Stimulated activated CD8-positive, alpha-beta memory T cell treated with anti-CD3 and anti-CD28 coated beads, Interleukin-15, amount 100 ng/mL, for 24 hours (primary cell): ENCODE measurements at places on chromosomes 5 and 9.

GRCh38 chr9:127330501-127330900 is 65.9 kb downstream of the GARNL3 start:
- no peak for DNase-seq

DNA sequence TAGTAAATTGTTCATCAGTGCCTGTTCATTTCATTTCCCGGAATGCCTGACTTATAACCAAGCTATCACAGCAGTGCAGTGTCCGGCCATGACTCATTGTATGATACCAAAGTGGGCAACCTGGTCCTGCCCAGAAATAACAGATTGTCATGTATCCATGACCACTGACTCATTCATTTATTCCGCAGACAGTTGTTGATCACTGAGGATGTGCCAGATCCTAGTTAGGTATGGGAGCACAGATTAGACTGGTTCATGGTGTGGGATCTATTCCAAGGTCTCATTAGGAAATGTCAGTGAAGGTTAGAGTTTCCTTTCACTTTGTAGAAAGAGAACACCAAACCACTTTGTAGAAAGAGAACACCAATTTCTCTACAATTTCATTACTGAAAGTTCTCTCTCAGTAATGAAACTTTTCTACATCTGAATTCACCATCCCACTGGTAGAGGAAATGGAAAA is 8.7 kb downstream of the NREP start:
- no peak for DNase-seq

DNA sequence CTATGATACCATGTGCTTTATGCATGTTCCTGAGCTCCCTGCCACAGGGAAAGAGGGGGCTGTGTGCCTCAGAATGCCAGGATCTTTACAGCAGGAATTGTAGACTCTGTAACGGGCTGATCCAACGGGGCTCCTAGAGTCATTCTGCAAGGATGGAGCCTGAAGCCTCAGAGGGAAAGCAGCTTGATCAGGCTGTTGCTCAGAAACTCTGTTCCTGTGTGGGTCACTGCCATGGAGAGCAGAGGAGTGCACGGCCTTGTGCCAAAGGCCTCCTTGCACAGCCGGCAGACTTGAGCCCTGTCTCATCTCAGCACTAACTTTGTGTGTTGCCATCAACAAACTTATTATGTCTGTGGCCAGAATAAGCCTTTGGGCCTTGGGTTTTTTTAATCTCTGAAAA is 51.8 kb downstream of the AMBP start:
- DNase-seq, result no peak

- DNase-seq, result no peak
Measured at GRCh38 chr9:89394412-89394811, 76.1 kb downstream of the SECISBP2 start.

DNA sequence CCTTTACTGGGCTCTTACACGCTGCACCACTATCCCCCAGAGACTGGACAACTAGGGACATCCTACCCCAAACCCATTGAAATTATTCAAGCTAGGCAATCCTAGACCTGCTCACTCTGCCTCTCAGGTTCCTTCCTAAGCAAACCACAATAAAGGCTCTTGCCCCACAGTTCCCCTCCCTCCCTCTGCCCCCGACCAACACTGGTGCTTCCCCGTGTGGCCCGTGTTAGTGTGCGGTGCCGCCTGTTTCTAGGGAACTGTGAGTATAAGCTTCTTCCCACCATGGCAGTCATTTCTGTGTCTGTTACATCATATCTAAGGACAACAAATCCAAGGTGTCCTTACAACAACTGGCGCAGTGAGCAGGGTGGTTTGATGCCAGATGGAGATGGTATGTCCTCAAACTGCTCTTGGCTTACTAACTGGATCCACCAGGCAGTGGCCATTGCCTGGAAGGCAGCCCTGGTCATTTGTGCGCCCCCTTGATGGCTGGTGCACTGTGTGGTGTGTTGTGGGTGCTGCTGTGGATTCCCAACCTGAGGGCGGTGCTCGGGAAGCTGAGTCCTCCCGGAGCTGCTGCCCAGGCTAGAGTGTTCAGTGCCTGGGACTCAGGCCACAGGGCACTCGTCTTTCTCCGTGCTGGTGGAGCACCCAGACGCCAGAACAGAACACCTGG is 8.4 kb upstream of the MXD3 start:
- no peak for DNase-seq

GRCh38 chr5:109863752-109864151 is 174.0 kb downstream of the MAN2A1 start:
- no peak for DNase-seq

DNA sequence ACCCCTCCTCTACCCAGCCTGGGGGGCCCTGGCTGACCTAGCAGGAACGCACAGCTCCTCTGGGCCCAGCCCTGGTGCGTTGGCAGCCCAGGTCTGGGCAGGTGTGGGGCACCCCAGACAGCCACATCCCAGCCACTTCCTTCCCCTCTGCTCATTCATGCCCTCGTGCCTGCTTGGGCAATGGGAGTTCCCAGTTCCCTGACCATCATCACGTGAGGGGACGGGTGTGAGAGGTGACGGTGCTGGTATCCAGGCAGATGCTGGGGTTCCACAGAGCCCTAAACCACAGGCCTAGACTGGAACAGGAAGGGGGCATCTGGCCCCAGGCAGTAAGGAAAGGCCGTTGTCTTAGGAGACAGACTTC is 8.4 kb downstream of the RALGDS start:
- DNase-seq, result no peak

GRCh38 chr9:131629825-131630204 is 84.5 kb downstream of the PRRT1B start:
- no peak for DNase-seq

DNA sequence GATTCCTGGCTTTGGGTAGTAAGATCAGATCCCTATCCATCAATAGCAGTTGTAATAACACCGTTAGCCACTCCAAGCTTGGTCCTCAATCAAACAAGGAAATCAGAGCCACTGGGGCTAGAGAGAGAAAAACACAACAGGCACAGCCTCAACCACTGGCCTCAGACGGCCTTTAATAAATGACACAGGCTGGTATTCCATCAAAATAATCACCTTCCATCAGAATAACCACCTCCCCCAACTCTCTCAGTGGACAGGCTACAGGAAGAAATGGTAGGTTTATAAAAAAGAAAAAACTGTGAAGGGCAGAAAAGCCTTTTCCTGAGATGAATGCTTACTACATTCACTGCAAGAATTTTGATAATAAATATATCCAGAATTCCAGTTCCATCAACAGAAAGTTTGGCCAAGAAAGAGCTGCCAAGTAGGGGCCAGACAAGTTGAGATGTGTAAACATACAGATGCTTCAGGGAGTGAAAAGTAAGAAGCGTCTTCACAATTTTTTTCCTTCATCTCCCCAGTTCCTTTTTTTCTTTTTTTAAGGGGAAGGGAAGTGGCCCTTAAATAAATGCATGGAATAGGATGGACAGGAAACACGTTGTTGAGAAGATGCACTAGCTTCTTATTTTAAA is 5.5 kb downstream of the FOXD1 start:
- DNase-seq, result no peak

DNA sequence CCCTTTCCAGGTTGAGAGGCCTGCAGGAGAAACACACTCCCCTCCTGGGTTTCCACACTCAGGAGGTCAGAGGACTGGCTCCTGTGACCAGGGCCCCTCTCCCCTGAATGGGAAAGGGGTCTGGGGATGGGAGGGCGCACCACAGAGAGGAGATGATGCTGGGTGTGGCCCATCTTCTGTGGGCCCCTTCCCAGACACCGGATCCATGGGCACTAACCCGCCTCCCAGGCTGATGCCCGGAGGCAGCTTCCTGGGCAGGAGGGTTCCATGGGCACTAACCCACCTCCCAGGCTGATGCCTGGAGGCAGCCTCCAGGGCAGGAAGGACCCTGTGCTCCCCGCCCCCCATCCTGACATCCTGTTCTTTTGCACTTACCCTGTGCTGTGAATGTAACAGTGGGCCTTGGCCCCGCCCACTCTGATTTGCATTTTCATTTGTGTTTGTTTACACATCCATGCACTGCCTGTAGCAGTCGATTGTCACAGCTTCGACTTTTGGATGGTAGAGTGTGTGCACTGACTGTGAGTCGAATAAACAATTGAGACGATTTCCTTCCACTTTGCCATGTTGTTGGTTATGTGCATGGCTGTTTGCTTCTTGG is 9.3 kb upstream of the DOLPP1 start:
- DNase-seq, result no peak

DNA sequence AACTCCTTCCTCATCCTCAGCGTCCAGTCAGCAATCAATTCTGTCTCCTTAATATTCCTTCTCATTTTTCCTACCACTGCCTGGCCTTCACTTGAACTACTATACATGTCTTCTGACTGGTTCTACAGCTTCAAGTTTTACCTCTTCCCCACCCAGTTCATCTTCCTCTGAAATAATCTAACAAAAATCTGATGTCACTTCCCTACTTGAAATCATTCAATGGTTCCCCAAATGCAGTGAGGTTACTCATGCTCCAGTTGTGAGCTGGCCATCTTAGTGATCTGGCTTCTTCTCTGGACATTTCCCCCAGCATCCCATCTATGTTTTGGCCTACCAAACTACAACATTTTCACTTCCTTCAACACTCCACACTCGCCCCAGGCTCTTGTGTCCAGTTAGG is 14.9 kb upstream of the TMEM267 start:
- DNase-seq, result no peak

GRCh38 chr9:115593587-115594091 is 475.7 kb upstream of the TNC start:
- no peak for DNase-seq

DNA sequence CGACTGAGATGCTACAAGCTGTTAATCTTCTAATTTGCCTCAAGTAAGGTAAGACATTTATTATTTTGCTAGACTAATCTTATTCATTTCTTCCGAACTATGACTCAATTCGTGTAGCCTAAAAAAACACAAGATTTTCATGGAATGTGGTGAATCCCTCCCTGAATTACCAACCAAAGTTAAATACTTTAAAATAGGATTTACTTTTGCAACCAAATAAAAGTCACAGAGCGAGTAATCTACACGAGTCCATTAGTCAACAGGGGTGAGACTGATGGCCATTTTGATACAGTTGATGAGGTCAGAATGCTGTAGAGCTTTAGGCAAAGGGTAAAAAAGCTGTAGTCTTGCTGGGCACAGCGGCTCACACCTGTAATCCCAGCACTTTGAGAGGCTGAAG is 13.1 kb upstream of the BNC2 start:
- no peak for DNase-seq

DNA sequence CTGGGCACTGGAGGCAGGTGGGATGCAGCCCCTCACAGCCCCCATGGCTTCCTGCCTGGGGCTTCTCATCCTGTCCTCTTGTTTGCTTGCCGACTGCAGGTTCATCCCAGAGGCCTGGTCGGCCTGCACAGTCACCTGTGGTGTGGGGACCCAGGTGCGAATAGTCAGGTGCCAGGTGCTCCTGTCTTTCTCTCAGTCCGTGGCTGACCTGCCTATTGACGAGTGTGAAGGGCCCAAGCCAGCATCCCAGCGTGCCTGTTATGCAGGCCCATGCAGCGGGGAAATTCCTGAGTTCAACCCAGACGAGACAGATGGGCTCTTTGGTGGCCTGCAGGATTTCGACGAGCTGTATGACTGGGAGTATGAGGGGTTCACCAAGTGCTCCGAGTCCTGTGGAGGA is 232.7 kb downstream of the ADAMTSL1 start:
- no peak for DNase-seq

DNA sequence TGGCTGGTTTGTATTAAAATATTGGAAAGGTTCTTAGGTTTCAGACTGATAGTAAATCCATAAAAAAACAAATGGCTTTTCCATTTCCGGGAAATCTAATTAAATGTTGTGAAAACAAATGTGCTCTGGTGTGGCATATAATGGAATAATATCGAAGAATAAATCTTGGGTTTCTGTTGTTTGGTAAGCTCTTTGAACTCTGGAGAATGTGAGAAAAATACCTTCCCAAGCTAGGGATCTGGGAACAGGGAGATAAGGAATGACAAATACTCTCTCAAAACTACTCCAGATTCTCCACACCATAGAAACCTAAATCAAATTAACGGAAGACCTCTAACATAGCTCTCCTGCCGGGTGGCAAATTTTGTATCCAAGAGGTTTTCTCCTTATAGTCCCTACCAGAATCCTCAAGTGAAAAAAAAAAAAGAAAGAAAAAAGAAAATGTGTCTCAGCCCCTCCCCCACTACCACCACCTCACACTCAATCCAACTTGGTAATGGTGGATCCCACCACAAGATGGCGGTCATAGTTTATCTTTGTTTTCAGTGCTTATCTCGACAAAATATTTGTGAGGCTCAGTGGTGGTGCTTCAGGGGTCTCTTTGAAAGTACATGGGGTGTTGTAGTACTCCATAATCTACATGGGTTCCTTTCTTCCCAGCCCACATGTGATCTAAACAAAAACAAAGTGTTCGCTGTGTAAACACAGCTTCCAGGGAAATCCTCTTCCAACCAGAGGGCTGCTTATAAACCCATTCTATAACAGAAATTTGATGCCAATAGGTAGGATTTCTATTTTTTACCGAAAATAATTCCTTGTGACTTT is 54.5 kb upstream of the FST start:
- DNase-seq, result no peak

GRCh38 chr9:19173598-19174125 is 46.4 kb upstream of the PLIN2 start:
- DNase-seq, result no peak

DNA sequence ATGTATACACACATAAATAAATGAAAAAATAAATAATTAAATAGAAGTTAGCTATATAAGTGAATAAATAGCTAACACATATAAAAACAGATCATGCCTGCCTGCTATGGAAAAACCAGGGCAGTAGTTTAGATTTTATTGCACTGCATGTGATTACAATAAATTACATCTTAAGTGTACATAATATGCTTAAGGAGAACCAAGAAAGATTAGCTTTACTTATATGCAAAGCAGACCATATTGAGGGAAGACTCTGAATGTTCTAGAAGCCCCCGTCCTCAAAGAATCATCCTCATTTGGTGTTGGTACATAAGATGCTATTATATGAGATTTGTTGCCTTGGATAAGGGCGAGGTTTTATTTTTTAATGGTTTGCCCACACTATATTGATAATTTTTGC is 5.9 kb upstream of the CTXN3 start:
- no peak for DNase-seq

DNA sequence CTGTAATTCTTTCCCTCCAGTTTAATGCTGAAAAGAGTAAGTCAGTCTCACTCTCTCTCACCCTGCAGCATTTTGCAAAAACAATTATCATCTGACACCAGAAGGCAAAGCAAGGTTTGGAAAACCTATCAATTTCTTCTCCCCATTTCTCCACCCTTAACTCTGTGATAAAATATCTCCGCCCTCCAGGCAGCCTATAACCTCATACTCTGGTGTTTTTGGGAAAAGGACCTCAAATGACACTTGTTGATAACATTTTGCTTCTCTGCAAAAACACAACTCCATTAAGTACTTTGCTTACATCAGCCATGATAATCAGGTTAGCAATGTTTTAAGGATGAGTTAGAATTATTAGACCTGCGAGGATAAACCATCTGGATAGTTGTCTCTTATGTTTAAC is 2.3 kb downstream of the ANKH start:
- no peak for DNase-seq

DNA sequence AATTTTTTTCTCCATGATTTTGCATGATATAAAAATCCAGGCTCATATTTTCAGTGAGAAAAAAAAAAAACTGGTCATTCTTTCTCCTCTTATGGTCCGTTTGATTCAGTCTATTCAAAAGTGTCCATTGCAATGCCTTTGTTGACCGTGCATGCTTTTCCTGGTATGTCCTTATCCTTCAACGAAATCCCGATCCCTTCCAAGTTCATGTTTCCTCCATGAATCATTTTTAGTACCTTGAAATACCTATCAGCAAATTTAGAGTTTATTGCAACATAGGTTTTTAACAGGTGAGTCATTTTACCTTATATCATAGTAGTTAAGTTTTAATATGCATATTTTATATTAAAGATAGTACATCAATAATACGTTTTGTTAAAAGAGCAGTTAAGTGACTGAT is 773.8 kb upstream of the CHD1 start:
- no peak for DNase-seq
